ENCODE measurements at places on chromosomes 1 and 21.
A peak's percentile ranks its signal among the peaks of the same experiment; 100 is the strongest.

- DNase-seq: no peak
Observed at GRCh38 chr1:178633056-178633455, 92.0 kb upstream of the RALGPS2 start.

GRCh38 chr1:27395441-27396195, 3.2 kb downstream of the GPR3 start:
- DNase-seq: peak; percentile 81

DNA sequence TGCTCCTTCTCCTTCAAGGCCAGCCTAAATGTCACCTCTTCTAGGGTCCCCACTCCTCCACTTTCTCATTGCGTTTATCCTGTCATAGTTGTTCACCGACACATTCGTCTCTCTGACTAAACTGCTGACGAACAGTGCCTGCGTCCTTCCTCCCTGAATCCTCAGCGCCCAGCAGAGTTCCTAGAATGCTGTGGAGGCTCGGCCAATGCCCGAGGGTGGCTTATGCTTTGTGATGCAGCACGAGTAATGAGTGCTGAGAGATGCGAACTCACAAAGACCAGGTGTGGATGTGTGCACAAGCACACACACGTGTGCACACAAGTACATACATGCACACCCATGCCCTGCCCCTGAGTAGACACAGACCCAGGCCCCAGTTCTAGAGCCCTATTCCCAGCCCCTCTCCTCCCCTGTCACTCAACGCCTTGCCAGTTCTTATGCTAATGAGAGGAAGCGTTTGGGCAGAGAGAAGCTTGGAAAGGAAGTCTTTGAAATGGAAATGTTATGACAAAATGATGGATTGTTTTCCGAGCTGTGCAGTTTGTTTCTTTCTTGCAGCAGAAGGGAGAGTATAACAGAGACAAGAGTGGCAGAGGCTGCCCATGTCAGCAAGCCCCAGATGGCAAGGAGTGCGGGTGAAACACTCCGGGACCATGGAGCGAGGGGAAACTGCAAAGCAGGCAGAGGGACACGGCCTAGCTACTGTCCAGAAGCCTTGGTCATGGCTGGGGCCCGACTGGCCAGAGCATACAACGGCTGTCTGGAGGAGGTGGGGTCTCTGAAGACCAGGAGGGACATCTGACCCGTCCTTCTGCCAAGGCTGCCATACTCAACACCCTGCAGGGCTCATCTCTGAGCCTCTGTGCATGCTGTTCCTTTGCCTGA, 24.2 kb downstream of the KCNA10 start:
- DNase-seq: no peak

DNA sequence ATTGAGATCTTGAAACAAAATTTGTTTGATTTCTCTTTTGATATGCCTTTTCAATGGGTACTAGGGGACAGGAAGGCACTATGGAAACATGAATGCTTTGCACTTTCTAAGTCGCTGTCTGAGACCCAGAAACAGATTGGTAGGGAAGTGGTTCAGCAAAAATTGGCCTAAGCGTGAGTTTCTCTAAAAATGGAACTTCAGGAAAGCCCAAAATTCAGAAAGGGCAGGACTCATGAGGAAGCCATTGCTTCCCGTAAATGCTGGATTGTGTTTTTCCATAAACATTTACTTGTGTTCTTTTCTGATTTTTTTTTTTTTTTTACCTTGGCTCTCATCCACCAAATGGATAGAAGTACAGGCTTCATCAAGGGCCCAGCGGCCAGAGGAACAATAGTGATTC, 123.7 kb upstream of the ATP1B1 start:
- no peak for DNase-seq

- DNase-seq: no peak
Observed at GRCh38 chr1:96220651-96221050, 500.9 kb upstream of the PTBP2 start.

DNA sequence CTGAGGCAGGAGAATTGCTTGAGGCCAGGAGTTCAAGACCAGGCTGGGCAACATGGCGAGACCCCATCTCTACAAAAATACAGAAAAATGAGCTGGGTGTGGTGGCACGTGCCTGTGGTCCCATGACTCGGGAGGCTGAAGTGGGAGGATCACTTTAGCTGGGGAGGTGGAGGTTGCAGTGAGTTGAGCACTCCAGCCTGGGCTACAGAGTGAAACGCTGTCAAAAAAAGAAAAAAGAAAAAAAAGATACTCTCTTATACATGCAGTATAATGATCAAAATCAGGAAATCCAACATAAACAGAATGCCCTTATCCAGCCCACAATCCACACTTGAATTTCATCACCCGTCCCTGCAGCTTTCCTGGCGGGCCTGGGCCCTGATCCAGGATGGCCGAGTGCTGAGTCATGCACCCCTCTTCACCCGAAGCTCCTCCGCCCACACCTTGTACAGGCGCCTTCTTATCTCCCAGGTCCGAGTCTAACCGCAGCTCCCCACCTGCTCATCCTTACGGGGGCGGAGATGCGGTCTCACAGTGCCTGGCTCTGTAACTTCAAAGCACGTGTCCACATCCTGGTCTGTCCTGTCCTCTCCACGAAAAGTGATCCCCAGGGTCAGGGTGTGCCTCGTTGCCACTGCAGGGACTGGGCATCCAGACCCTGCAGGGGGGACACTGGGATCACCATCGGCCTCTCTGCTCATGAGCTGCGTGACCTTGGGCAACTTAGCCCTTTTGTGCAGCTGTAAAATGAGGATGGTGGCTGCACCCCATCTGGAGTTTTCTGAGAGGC, 120.2 kb upstream of the SLC45A1 start:
- no peak for DNase-seq

DNA sequence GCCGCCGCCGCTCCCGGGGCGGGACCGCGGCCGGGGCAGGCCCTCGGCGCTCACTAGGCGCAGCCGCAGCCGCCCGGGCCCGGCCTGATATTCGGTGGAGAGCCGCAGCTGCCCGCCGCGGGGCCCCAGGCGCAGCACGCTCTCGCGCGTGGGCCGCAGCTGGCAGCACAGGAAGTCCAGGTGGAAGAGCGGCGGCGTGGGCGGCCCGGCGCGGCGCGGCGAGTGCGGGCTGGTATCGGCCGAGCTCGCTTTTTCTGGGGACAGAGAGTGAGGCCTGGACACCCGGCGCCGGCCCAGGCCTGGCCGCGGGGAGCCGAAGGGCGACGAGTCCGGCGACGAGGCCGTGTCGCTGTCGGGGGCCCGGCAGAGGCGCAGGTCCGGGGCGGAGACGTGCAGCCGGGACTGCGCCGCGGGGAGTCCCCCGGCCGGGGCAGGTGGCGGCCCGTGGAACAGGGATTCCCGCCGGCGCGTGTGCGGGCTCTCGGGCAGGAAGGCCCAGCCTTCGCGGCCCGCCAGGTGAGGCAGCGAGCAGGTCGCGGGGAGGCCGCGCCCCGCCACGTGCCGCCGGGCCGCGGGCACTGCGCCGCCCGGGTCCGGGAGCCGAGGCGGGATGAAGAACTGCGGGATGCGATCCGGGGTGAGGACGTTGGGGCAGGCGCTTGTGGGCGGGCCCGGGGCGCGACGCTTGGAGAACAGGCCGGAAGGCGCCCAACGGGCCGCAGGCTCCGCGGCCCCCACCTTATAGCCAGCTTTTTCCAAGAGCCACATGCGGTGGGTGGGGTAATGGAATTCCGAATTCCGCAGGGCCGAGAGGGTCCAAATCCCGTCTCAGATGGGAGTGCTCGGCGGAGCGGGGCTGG, 1.2 kb downstream of the C2CD4D start:
- DNase-seq: no peak

DNA sequence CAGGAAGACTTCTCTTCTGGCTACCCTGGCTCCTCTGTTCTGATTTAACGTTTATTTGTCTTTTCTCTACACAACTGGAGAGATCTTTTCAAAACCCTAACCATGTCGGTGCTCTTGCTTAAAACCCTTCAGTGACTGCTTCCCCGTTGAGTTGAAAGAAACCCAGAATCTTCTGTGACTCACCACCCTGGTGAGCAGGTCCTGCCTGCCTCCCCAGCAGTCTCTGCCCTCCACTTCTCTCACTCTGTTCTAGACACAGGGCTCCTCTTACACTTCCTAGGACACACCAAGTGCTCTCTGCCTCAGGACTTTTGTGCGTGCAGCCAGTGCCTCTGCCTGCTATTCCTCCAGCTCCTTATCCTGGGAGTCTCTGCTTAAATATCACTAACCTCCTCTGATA, 131.4 kb downstream of the IER5 start:
- no peak for DNase-seq

DNA sequence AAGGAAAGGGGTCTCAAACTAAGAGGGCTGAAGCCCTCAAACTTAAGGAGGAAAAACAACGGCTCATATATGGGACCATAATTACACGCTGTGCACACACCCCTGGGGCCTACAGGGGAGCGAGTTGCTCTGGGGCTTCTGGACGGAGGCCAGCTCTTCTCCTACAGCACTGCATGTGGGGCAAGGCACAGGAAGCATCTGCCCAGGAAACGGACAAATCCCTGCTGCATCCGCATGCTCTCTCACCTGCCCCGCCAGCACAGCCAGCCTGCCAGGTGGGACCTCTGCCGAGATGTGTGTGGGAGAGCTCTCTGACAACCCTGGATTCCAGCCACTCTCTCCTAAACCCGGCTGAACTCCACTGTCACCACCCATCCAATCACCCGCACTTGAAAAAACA, 54.1 kb downstream of the MRPL37 start:
- DNase-seq: no peak

DNA sequence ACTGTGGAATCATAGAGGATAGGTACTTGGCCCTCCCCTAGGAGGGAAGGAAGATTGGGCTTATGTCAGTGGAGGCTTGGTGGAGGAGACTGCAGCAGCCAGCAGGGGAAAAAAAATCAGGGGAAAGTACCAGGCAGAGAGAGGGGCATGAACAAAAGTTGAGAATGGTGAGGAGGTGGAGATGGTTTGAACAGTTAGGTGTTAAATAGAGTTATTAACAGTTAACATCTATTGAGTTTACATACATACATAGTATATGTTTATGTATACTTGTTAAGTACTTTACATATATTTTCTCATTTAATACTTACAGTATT, 136.5 kb upstream of the HNRNPU start:
- DNase-seq: no peak

- no peak for DNase-seq
Observed at GRCh38 chr1:243396876-243397275, 141.0 kb downstream of the SDCCAG8 start.

DNA sequence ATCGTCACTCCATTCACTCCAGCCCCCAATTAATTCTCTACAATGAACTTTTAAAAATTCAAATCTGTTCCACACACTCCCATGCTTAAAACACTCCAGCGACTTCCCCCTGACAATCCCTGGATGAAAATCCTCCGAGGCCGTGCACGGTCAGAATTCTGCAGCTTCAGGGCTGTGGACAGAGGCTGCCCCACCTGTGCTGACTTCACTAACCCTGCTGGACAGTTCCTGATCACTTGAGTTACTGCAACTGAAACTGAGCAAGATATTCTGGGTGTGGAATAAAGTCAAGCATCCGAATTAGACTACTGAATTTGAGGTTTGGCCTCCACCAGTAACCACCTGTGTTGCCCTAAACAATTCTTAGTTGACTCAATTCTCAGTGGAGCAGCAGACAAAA, 1.0 kb upstream of the JAK1 start:
- DNase-seq: no peak

- DNase-seq: no peak
Observed at GRCh38 chr1:83849191-83850061, 149.5 kb downstream of the TTLL7 start.
